ENCODE measurements at places on chromosomes 2 and 18.

GRCh38 chr2:202643012-202643858 lies 8.5 kb downstream of the FAM117B start:
- DNase-seq: no peak

DNA sequence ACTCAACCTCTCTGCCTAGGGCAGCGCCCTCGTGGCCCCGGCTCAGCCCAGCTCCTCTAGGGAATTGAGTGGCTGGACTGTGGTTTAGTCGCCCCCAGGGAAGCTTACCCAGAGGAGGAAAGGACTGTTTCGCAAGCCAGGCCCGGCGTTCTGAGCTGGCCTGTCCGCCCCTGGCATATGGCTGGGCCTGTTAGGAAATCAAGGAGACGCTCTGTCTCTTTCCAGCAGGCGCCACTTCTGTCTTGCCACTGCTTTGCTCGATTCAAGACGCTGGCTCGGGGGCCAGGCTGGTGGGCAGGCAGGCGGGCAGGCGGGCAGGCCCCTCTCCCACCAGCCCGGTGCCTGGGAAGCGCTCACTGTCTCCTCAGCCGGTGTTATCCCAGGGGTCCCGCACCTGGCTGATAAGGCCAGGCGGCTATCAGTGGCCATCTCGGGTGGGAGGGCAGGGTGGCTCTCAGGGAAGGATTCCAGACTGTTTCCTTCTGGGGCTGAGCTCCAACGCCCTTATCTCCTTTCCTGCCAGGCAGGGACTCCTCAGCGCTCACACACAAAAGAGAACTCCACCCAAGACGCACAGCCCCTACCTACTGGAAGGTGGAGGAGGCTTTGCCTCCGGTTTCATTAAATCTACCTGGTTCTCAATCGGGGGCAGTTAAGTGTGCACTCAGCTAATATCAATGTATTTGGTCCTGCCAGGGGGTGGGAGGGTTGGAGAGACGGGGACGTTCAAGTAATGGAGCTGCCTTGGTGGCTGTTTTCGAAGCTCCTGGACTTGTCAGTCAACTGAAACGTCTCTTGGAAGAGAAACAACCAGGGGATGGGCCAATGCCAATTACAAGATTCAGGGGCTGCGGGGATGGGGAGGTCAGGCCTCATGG lies 109.1 kb downstream of the SMAD7 start:
- no peak for DNase-seq

- DNase-seq: no peak
These were observed 37.2 kb downstream of the TSHZ1 start for GRCh38 chr18:75247611-75248421.

- DNase-seq: no peak
These were observed 157.9 kb downstream of the ANKRD44 start for GRCh38 chr2:197152451-197153228.

- no peak for DNase-seq
These were observed 251.9 kb upstream of the RAB12 start for GRCh38 chr18:8357320-8357719.

GRCh38 chr18:62341473-62341872 lies 16.4 kb downstream of the TNFRSF11A start:
- DNase-seq: no peak

DNA sequence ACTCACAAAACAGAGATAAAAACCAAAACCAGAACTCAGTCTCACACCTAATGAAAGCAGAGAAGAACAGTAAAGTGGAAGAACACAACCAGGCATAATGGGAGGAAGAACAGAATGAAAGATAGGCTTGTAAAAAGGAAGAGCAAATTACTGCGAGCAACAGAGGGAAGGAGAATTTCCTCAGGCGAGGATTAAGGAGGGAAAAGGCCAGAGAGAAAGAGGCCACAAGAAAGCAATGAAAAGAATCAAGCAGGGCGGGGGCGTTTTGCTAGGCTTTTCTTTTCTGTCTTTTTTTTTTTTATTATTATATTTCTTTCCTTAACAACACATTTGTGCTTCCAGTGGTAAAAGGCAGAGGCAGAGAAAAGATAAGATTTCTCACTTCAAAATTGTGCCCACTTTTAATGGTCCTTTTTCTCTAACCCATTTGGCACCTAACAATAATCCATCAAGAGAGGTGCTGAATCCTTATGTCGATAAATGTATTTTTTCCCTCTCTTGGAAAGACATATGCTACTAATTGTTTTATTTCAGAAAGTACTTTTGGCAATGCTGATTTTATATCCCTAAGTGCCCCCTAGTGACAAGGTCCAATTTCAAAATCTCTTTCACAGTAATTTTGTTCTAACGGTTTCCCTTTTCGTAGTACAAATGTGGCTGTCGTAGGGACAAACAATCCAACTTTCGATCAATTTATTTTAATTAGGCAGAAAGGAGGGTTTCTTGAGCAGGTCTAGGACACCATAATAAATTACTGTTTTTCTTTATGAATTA lies 138.7 kb upstream of the AQP4 start:
- no peak for DNase-seq

DNA sequence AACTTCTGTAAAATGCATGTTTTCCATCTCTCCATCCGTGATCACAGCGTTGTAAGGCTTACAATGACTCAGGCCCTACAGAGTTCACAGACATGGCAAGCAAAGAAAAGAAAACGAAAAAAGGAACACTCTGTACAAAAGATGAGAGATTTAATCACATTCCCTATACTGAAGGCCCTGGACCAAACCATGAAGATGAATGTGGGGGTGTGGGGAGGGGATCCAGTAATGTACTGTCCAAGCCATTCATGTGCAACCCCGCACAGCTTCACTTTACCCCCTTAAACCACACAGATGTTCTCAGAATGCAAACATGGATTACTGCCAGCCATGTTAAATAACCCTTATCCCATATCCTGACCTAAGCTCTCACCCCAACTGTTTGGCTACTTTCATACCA lies 391.1 kb downstream of the NCKAP5 start:
- no peak for DNase-seq

DNA sequence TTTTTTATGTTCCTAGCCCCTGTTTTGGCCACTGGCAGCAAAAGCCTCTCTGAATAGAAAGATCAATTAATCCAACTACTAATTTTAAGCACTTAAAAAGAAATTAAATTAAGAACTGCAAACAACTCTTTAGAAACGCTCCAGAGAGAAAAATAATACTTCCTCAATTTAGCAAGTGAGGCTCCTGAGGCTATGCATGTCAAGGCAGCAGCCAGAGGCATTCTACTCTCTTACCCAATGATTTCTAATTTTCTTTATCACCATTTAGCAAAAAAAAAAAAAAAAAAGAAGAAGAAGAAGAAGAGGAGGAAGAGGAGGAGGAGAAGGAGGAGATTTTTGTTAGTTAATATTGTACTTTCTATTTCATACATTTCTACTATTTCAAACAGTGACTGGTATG lies 68.5 kb downstream of the TMEM237 start:
- DNase-seq: no peak

DNA sequence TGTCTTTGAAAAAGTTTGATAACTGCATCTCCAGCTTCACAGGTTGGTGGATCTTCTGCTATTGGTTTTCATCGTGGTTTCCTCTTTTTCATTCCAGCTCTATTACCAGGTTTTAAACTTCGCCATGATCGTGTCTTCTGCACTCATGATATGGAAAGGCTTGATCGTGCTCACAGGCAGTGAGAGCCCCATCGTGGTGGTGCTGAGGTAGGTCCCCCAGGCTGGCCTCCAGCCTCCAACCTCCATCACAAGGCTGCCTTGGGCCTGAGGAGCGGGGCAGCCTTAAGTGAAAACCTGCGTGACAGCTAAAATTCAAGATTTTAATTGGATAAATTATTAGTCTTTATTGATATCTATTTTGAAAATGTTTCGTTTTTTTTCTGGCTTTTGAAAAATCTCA lies 9.7 kb downstream of the SEC11C start:
- DNase-seq: no peak

Measured in activated T-cell treated with anti-CD3 and anti-CD28 coated beads for 1 hour (primary cell).